ENCODE measurements at places on chromosomes 12 and 14.

- no peak for DNase-seq
Observed at GRCh38 chr12:114656906-114657596, 26.9 kb downstream of the TBX3 start.

DNA sequence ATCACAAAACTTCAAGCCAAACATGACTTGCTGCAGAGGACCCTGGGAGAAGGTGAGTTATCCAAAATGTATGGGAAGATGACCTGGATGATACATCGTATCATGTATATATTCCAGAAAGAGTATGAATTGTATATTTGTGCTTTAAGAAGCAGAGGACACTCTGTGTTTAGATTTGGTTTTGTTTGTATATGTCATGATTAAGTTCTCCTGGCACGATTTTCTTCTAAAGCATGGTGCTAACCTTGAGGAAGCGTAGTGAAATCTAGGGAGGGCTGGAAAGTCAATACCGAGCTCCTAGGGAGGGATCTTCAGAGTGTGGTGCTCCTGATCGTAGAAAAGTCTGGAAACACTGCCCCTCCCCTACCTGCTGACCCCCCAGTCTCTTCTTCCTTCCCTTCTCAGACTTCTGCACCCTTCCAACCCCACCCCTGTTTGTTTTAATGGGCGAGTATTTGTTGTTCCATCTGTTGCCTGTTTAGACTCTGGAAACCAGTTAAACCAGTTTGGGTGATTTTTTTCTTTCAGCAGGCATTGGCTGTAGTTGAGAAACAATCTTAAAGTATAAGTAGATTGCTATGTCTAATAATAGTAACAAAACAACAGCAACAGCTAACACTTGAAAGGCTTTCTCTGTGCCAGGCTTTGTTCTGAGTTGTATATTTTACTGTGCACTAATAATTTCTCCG, 141.6 kb downstream of the KICS2 start:
- DNase-seq = no peak

DNA sequence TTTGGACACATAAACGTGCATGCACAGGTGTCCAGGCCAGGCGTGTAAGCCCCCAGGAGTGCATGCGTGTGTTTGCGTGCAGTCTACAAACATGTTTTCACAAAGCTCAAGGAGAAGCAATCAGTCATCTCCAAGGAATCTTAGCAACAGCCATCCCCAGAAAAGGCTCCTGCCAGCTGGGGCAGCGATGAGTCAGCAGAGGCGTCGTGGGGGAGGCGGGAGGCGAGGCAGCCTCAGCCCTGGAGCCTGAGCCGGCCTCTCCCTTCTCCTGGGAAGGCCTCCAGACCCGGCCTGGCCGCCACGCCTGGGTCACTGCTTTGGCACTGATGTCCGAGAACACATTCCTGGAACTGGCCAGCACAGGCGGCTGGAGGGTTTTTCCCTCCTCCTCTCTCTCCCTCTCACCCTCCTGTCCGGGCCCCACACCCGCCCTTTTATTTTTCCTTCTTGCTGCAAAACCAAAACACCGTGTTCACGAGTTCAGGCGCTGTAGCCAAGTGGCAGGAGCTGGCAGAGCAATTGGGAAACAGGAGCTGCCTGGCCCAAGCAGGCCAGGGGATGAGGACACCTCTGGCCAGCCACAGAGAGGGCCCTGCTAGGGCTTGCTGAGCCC, 92.7 kb downstream of the LRRC74A start:
- peak; percentile 95 for DNase-seq

DNA sequence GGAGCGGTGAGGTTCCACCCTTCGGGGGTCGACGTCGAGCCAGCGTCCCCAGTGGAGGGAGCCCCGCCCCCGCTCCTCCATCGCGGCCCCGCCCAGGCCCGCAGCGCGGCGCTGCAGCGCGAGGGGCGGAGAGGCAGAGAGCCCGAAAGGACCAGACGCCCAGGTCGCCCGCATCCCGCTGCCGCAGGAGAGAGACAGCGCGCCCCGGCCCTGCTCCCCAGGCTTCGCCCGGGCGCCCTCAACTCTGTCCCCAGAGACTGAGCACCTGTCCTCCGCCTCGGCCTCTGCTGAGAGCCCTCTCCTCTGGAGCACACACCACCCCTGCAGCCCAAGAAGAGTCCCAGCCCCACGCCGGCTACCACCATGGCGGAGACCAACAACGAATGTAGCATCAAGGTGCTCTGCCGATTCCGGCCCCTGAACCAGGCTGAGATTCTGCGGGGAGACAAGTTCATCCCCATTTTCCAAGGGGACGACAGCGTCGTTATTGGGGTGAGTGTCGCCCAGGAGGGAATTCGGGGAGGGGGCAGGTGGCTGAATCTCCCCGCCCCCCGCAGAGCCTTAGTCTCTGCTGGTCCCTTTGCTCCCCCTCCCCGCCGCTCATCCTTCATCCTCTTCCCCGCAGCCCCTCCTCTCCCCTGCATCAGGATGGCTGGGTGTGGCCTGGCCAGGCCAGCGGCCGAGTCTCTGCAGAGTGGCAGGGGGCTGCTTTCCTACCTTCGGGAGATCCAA, at the start of gene KIF5A:
Gene KIF5A, plus strand, starts transcription at position 136 of the 732 bp plus-strand sequence. Its CDS starts 228 bp downstream, at position 364.
- DNase-seq = no peak

DNA sequence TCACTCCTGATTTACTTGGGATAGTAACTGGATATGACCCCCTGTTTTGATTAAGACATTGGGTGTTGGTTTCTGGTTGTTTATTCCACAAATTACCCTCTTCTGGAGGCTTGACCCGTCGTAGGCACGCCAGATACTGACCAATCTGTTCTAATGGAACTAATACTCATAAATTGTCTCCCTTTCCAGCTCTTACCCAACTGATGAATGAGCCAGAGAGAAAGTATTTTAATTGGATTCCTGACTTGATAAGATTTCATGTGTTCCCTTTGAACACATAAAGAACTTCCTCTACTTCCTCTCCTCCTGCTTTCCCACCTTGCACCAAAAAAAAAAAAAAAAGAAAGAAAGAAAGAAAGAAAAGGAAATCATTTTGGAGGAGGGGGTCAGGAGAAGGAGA, 340.9 kb downstream of the PCNX1 start:
- DNase-seq = no peak

- DNase-seq = no peak
Observed at GRCh38 chr14:90467501-90467900, 70.7 kb downstream of the CALM1 start.

GRCh38 chr14:75084513-75084912, 15.1 kb downstream of the ZC2HC1C start:
- DNase-seq = no peak

- DNase-seq = no peak
Observed at GRCh38 chr12:45304514-45305178, 88.8 kb downstream of the ANO6 start.

DNA sequence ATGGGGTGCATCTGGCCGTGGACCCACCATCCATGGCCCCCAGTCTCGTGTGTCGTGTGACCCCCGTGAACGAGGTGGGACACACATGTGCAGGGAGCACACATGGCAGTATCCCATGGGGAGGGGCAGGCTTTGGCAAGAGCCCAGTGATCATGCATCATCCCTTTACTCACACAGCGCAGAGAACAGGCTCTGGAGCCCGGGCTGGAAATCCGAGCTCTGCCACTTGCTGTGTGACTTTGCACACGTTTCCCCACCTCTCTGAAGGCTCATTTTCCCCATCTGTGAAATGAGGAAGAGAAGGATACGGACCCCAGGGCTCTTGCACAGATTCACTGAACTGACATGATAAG, 119.9 kb downstream of the PHETA1 start:
- DNase-seq = no peak

GRCh38 chr12:94769776-94770759, 119.7 kb upstream of the TMCC3 start:
- no peak for DNase-seq

- no peak for DNase-seq
Observed at GRCh38 chr12:72448805-72449204, 176.6 kb downstream of the TRHDE start.

DNA sequence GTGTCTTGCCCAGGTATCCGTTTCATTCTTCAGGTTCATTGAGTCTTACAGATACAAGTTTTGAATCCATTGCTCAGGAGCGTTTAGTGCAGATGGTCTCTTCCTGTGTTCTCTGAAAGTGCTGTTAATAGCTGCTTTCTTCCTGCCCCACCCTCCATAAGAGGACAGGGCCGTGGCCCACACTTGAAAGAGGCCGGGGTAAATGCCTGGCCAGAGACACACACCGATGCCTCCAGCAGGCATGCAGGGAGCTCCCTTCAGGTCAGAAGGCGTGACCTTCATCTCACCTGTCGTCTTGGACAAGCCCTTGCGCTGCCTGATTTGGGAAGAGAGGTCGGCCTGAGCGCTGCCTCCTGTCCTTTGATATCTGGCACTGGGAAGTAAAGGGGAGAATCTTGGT, 11.6 kb downstream of the PRKAB1 start:
- DNase-seq = no peak

DNA sequence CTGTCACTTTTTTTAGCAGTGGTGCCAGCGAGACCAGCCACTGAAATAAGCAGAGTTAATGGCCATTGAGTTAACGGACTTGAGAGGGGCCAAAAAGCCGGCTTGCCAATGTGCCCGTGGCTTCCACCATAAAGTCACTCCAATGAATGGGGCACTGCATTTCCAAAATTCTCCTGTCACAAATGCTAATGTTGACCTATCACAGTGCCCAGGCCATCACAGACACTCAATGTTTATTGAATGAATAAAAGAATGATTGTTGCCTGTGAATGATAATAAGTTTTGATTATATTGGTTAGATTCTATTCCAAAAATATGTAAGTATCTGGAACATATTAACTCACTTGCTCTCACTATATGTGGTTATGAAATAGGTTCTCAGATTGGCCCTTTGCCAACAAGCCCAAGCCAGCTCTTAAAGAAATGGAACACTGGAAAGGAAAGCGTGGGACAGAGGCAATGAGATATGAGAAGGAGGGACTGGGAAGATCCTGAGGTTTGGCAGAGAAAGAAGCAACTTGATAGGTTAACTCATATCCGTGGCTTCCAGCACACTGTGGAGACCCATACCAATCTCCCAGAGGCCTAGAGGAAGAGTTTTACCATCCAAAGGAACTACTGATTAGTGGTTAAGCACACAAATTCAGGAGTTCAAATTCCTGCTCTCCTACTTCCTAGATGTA, 108.7 kb downstream of the BTG1 start:
- DNase-seq = peak; percentile 49

- no peak for DNase-seq
Observed at GRCh38 chr12:112167718-112168525, 42.6 kb downstream of the TRAFD1 start.

All from brain microvascular endothelial cell (primary cell).